ENCODE measurements at places on chromosomes 12 and 14. TPM values are rescaled to one million over a fixed set of nuclear protein-coding genes. Genes with fewer than 3 reads are reported as not detected.

Gene PRR4
- 0.34 TPM for total RNA-seq

Gene PLEKHG7
- not detected for total RNA-seq

Gene OTOGL
- total RNA-seq: 0.34 TPM

Gene SMARCC2
- 60.4 TPM for total RNA-seq

Gene PTPN6
- total RNA-seq: not detected

Gene PPP1R1A
- total RNA-seq: not detected

Gene HOXC9
- total RNA-seq: 8.8 TPM

Gene FAR2
- total RNA-seq: 0.13 TPM

Gene NEUROD4
- total RNA-seq: not detected

Gene FITM1
- total RNA-seq: 12.9 TPM

Gene CCDC197
- total RNA-seq: not detected

Gene FAM222A
- total RNA-seq: 1.2 TPM

- DNase-seq: no peak
Measured at GRCh38 chr12:40464121-40464520, 228.1 kb upstream of the CNTN1 start.

DNA sequence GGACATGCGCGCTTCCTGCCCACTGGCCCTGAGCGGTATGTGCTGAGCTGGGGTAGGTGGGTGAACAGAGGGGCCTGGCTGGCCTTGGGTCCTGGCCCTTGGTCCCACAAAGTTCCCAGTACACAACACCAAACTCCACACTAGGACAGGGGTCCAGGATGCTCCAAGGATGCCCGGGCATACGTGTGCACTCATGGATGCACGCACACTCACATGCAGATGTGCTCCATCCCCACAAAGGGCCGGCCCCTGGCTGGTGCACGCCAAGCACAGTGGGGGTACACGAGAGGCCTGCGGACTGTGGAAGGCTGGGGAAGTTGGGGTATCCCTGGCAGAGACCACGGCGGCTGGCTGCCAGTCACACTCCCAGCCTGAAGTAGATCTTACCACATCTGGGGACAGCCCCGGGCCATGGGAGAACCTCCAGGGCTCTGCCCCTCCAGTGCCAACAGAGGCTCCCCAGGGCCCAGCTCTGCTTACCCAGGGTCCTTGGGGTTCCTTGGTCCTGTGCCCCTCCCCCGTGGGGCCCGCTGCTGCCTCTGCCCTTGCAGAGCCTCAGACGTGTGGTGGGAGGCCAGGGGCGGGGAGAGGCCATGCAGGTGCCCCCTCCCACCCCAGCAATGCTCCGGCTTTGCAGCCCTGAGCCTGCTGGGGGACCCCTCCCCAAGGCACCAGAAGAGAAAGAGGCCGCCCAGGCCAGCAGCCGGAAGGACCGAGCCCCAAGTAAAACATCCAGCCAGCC lies 24.0 kb upstream of the NUDT14 start:
- no peak for DNase-seq

GRCh38 chr12:132236129-132236929 lies 92.1 kb downstream of the NOC4L start:
- no peak for DNase-seq

DNA sequence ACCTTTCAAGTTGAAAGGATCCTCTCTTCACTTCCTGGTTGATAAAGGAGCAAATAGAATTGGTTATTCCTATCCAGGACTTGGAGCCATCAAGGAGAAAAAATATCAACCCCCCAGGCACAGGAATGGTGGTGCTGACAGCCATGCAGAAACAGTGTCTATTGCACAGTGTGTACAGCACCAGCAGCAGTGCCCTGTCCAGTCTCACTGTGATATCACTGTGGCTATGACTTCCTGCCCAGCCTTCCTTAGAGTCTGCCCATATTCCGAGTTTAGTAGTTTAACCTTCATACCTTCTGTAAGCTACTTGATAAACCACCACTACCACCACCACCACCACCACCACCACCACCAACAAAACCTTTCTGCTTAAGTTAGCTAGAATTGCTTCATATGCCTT lies 45.1 kb upstream of the FERMT2 start:
- DNase-seq: no peak

DNA sequence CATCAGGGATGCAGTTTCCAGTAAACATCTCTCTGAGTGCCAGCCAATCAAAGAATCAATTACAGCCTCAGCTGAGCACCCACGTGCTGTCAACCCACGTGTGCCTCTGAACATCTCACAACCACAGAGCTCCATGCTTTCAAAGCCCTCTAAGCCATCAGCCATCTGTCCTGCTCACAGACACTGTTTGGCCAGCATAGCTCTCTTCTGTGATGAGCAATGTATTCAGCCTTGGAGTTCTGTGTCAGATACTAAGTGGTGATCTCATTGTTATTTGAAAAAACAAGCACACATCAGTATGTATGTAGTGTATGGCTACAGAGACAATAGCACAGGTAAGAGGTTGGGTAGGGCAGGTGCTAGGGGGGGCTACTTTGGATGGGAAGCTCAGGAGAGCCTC lies 94.3 kb downstream of the RGS6 start:
- no peak for DNase-seq

- DNase-seq: no peak
Measured at GRCh38 chr12:72072592-72073212, 134.1 kb downstream of the TPH2 start.

GRCh38 chr12:46659824-46660223 lies 166.0 kb downstream of the SLC38A4 start:
- DNase-seq: no peak

DNA sequence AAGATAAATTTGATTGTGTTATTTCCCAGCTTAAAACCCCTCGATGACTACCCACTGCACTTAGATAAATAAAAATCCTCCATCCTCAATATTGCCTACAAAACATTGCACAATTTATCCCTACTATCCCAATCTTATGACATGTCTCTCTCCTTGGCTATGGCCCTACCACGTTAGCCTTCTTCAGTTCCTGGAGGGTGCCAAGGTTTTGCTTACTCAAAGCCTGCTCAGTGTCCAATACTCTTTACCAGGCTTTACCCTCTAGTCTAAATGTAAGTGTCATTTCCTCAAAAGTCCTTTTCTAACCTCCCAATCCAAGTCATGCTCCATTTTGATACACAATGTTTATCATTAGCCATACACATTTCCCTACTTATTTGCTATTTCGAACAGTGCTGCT lies 35.0 kb upstream of the PPM1A start:
- DNase-seq: no peak

DNA sequence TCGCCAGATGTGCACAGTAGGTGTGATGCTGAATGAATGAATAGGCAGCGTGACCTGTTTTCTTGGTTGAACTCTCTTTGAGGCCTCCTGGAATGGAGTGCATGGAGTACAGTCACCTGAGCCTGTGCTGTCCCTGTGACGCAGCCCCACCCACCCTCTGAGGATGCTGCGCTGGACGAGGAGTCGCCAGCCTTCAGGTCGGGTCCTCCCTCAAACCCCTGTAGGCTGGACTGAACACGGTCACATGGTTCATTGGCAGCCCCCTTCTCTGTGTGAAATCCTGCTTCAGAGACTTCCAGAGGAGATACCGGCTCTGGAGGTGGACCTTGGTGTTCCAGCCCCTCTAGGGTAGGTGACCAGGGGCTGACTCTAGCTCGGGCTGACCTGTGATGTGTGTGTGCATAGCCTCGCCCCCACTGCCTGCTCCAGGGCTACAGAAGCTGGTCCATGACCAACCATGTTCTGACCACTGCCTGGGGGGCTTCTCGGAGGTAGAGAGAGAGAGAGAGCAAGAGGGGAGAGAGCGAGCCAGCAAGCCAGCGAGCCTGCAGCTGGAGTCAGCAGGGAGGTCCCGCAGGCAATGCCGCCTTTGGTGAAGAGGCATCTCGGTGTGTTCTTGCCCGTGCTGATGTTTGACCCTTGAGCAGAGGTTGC lies 158.0 kb upstream of the RTL1 start:
- DNase-seq: no peak

GRCh38 chr12:19338405-19338804 lies 100.9 kb upstream of the AEBP2 start:
- peak; percentile 13 for DNase-seq

DNA sequence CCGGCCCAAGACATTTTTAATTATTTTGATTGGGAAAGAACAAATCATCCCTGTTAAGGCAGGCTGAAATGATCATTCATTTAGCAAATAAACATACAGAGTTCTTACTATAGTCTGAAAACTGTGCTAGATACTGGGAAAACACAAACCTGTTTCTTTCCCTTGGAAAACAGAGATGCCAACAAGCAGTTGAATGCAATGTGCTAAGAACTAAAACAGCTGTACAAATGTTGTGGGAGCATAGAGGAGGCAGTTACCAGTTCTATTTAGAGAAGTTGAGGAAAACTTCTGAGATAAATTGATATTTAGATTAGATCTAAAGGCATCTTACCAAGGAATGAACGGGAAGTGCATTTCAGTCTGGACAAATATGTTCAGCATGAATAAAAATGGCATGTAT lies 3.2 kb upstream of the NECAP1 start:
- peak; percentile 51 for DNase-seq

DNA sequence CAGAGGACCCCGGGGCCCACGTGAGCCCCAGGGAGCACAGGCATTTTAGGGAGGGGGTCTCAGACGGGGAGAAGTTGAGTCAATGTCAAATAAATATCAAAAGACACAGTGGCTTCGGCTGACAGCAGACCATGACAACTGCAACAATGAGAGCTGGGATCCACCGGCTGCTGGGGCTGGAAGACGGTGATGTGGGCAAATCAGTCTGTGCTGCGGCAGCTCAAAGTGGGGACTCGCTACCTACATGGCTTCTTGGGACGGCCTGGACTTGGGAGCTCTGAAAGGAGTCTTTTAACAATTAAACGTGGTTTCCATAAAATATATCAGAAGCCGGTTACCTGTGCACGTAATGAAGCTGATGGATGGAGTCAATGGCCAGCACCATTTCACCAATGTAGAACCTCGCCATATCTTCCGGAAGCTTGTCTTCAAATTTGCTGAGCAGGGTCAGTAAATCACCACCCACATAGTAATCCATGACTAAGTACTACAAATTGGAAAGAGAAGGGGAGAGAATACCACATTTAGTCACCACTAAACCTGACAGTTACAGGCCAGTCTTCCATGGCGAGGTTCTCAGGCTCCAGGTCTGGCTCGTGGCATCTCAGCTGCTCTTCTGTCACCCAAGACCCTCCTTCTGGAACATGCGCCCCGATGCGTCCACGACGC lies 58.0 kb downstream of the CDC42BPB start:
- no peak for DNase-seq

DNA sequence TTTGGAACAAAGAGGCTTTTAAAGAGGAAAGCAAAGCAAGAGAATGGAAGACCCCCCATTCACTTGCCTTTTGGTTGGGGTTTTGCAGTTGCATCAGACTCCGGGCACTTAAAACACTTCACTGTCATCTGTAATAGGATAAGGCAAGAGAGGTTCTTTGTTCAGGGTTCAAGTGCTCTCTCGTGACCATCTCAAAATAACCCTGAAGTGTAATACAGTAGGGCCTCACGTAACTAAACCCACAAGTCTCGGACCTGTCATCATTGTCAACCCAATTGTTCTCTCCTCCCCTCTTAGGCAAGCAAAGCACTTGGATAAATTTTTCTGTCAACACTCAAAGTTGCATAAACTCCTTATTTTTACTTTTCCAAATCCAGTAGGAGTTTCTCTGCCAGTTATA lies 26.9 kb upstream of the MYBPC1 start:
- DNase-seq: no peak

DNA sequence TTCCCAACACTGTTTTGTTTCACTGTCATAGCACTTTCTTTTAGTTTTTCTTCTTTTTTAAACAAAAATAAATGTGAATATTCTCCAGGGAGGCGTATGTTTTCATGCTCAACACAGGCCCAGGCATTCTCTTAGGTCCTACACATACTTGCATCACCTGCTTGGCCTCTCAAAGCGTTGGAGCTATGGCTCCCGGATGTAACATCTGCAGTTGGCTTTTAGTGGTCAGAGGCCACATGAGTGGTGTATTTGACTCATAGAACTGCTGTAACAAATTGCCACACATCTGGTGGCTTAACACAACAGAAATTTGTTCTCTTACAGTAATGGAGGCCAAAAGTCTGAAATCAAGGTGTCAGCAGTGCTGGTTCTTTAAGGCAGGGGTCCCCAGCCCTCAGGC lies 44.6 kb upstream of the VRK1 start:
- peak; percentile 47 for DNase-seq

DNA sequence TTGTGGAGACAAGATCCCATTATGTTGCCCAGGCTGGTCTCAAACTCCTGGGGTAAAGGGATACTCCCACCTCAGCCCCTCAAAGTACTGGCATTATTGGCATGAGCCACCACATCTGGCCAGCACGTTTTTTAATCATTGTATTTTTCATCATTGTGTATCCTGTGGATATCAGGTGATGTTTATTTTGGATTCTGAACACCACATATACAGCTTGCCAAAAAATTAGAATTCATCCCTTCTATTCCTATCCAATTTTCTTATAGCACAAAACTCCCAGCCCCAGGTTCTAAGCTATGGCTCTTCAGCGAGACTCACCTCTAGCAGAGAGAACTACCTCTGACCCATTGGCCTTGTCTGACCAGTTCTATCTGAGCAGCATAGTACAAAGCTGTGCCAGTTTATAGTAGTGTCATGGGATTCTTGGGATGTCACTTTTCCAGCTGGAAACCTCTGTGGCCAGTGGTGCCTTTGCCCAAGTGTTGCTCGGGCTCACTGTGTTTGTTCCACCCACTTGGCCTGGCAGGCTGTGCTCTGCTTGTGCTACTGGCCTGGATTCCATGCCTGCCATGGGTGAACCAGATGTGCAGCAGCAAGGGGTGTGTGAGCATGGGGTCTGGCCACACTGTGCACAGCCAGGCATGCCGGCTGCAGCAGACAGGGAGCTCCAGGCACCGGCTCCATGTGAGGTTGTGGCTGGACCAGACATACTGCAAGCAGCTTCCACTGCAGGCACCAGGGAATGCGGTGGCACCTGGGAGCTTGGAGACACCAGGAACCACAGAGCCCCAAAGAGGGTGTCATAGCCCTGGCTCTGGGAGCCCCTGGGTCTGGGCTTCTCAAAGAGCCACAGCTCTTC lies 37.2 kb downstream of the TIMELESS start:
- no peak for DNase-seq

DNA sequence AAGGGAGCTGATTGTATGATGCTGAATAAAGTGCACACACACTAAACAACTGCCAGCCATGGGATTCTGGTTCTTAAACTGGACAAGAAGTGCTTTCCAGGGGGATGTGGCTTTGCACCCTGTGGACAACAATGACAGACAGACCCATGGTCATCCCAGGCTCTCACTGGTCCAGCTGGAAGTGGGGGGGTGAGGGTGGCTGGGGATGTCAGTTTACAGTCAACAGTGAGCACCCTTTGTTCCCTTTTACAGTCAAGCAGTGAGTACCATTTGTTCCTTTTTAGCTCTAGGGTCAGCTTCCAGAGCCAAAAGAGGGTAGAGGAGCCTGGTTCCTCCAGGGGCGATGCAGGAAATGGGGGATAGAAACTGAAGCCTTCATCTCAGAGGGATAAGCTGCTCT lies 100.7 kb downstream of the SMOC1 start:
- no peak for DNase-seq

DNA sequence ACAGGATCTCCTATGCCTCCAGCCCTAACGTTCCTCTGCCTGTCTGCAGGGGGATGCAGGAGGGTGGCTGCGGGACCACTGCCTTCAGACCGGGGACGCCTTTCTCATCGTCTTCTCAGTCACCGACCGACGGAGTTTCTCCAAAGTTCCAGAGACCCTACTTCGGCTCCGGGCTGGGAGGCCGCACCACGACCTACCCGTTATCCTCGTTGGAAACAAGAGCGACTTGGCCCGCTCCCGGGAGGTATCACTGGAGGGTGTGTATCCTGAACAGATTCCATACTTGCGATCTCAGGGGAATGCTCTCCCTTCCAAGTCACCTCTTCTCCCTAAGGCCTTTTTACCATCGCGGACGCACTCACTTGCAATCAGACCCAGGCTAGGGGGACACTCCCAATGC lies 3.0 kb downstream of the REM2 start:
- no peak for DNase-seq

- DNase-seq: no peak
Measured at GRCh38 chr12:1873531-1874510, 44.6 kb downstream of the CACNA2D4 start.
